ENCODE measurements at places on chromosomes 12 and 14.

DNA sequence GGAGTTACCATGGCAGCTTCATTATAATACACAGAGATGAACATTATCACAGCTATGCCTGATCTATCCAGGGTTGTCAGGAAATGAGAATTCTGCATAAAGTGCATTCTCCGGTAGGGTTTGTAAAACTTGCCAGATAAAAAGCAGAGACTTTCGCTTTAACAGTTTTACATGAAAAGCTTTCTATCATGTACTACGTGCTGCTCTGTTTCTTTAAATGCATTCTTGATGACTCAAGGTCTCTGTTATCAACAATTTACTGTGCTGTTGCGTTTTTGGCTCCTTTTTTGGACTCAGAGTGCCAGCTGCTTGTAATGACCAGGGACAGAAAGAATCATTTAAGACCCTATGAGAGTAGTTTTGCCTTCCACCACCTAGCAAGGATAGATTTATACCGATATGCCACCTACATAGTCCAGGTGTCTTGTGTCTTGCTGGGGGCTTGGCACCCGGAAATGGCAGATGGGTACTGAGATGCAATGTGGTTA is 371.2 kb downstream of the BTG1 start:
- no peak for DNase-seq

- no peak for DNase-seq
Measured at GRCh38 chr12:116609319-116610114, 50.3 kb downstream of the MAP1LC3B2 start.

DNA sequence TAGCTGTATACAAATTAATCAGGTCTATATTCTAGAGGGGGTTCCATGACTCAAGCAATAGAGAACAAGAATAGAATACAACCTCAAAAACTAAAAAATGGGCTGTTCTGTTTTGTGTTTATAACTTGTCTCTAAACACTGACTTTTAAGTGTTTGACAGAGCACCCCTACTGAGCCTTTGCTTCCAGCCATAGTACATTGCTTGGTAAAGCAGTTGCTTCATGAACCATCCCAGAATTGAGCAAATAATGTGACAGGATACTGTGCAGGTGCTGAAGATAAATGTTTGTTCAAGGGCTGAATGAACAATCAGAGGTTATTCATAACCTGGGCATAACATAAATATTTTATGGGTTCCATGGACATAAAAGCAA is 11.5 kb downstream of the SPTSSA start:
- DNase-seq: no peak

GRCh38 chr14:23640524-23641141 is 4.5 kb downstream of the DHRS2 start:
- DNase-seq: peak; percentile 25

DNA sequence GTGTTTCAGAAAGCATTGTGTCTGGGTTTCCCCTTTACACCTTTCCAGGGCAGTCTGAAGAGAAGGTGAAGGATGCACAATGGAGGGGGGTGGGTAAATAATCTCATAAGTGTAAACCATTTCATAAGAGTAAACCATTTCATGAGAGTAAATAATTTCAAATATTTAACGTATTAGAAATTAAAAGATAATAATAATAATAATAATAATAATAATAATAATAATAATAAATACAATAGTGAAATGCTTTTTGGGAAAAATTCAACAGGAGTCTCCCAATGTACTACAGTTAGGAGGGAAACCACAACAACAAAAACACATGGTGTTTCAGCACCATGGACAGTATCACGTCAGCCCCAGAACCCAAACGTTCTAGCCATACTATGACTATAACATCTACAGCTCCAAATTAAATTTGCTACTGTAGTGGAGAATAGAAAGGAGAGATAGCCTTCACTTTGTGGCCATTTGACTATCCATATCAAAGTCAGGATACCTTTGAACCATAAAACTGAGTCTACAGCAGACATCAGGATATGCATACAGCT is 691.8 kb downstream of the BCL11B start:
- DNase-seq: no peak
